ENCODE measurements at places on chromosomes 13 and 19.

DNA sequence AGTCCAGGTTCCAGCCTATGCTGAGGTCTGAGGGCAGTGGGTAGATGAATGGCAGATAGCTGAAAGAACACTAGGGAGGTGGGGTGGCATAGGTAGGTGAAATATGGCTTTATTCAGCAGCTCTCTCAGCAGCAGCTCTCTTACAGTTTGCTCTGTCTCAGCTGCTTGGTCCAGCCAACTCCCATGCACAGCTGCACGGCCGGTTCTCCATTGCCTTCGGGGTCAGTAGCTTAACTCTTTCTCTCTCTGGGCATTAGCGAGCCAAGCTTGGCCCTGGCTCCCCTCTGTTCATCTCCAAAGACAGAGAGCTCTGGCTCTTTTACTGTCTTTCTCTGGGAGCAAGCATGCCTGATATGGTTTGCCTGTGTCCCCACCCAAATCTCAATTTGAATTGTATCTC is 151.9 kb downstream of the MYO16 start:
- DNase-seq = no peak

GRCh38 chr19:14142262-14143190 is 6.1 kb upstream of the ASF1B start:
- DNase-seq = no peak

DNA sequence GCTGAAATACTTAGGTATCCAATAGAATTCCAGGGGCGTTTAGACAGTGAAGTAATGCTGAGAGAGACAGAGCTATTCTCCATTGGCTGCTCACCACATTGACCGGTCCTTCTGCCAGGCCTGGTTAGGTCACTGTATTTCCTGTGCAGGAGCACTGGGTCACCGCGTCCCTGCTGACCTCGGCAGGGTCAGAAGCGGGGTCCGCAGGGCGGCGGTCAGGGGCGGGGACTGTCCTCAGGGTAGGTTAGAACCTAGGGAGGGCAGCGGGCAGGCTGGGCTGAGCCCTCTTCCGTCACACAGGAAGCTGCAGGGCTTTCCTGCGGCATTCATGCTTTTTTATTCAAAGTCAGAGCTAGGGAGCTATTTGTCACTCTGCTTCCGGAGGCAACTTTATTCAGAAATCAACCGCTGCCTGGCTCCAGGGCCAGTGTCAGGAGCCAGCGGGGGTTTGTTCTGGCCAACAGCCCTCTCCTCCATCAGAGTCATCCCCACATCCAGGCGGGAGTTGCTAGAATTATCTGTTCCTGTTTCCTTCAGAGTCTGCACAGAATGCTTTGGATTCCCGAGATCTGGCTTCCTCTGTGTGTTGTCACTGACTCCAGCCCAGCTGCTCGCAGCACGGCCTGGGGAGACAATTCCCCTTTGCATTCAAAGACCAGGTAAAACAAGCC is 81.2 kb upstream of the WASF3 start:
- DNase-seq = no peak

- no peak for DNase-seq
Measured at GRCh38 chr13:77874406-77874805, 44.2 kb downstream of the EDNRB start.

DNA sequence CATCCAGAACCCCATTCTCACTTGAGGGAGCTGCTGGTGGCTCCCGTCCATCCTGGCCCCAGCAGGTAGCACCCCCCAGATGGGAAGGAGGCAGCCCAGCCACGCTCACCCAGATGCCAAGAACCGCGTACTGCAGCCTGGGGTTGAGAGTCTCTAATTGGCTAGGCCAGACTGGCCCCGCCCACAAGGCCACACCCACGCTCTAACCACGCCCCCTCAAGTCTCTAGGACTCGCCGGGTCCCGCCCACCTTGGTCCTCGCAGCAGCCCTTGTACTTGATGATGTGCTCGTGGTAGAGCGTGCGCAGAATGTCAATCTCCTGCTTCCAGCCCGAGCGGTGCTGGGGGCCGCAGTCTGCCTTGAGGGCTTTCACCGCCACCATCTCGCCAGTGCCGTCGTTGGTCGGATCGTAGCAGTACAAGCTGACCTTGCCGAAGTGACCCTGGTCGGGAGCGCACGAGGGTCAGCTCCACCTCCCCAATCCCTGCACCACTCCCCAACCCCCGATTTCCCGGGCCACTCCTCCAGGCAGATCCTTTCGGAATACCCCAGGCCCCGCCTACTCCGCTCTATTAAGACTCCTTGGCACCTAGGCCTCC is 14.5 kb upstream of the ICAM3 start:
- DNase-seq = peak; percentile 63

DNA sequence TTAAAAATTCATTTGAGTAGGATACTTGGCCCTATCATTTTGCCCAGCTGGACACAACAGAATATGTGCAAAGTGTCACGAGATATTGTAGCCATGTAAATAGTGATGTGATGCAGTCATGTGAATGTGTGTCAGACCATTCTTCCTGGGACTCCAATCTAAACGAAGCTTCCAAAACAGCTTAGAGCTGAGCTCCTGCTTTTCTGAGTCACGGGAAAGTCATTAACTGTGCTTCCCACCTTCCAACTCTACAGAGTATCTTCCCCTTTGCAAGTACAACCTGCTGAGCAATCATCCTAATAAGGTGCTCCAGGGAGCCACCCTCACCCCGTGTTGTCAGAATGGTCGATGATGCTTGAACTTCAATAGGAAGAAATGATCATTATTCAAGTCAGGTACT is 294.7 kb downstream of the MYO16 start:
- DNase-seq = no peak

DNA sequence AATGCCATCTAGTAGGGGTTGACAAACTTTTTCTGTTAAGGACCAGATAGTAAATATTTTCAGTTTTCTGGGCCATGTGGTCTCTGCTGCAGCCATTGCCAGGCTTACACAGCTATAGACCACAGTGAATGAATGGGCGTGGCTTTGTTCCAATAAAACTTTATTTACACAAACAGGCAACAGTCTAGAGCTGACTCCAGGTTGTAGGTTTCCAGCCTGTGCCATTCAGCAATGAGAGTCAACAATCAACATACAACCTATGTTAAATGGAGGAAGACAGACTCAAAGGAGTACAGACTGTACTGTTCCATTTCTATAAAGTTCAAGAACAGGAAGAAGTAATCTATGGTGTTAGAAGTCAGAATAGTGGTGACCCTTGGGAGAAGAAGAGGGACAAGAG is 15.2 kb upstream of the IZUMO2 start:
- no peak for DNase-seq

- no peak for DNase-seq
Measured at GRCh38 chr19:55683449-55684261, 8.6 kb downstream of the EPN1 start.

DNA sequence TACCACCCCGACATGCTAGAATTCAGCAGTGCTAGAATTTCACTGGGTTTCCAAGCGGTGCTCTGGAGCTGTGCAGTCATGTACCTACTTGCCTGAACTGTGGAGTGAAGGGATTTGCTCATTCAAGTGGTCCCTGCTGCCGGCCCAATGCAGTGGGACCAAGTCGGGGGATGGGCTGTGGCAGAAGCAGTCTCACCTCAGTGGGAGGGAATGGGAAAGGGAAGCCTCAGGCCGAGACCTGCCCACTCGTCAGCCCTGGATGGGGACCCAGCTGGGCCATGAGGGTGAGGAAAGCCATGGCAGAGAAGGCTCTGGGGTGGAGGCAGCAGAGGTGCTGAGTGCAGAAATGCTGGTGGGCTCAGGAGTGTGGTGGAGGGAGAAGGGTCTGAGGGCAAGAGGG is 14.9 kb downstream of the KLHL26 start:
- DNase-seq = no peak

DNA sequence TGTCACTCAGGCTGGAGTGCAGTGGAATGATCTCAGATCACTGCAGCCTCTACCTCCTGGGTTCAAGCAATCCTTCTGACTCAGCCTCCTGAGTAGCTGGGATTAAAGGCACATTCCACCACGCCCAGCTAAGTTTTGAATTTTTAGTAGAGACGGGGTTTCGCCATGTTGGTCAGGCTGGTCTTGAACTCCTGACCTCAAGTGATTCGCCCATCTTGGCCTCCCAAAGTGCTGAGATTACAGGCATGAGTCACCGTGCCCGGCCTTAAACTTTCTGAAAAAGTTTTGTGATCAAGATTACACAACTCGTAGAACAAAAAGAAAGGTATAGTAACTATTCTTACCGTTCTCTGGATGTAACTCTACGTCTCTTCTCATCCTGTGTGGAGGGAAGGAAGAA is 21.2 kb downstream of the DNMT1 start:
- no peak for DNase-seq

GRCh38 chr19:3612901-3613741 is 6.4 kb upstream of the TBXA2R start:
- DNase-seq = no peak

DNA sequence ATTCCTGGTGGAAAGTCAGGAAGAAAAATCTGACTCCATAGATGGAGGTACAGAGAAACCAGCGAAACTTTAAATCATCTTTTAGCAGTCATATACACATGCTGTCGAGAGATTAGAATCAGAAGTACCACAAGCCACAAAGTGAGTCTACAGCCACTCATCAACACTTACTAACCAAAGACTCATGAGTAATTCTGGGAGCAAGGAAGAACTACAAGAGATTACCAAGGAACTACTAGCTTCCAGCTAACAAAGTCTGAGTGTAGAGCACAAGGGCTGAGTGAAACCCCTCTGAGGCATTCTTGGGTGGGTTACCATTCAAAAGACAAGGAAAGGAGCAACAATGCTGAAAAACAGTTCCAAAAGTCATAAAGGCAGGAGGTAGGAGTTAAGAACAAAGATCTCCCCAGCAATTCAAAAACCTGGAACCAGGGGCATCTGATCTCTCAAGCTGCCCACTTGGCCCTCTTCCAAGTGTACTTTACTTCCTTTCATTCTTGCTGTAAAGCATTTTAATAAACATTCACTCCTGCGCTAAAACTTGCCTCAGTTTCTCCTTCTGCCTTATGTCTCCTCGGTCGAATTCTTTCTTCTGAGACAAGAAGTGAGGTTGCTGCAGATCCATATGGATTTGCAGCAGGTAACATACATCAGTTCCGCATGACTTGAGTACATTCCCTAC is 13.0 kb downstream of the RBM26 start:
- DNase-seq = no peak

- no peak for DNase-seq
Measured at GRCh38 chr13:114043421-114044053, 69.7 kb upstream of the C13orf46 start.

- DNase-seq = no peak
Measured at GRCh38 chr13:33787051-33787591, 30.8 kb upstream of the RFC3 start.

- DNase-seq = no peak
Measured at GRCh38 chr19:4969292-4969771, 419 bp downstream of the KDM4B start.

DNA sequence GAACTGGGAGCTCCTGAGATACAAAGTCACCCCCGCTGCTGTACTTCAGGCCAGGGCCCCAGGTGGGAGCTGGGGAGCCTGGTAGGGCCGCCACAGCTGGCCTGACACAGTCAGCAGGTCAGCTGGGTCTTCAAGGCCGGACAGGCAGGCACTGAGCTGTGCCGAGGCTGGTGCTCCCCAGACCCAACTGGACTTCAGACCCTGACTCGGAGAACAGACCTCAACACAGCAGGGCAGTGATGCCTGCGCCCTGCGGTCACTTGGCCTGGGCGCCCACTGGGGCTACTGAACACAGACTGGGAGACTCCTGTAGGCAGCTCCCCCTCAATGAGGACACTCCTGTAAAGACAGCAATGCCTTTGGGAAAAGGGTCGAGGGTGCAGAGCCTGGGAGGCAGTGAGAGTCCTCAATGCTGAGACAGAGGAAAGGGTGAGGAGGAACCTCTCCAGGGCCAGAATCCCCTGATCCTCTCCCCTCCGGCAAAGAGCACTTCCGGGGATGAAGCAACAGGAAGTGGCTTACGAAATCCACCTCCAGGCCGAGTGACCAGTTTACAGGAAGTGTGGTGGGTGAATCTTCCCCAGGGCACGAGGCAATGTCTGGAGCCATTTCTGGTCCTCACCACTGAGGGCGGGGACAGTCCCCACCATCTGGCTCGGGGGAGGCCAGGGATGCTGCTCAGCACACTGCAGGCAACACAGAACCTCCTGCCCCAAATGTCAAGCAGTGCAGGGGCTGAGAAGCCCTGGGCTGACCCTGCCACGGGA is 40.8 kb upstream of the ISYNA1 start:
- DNase-seq = peak; percentile 32

DNA sequence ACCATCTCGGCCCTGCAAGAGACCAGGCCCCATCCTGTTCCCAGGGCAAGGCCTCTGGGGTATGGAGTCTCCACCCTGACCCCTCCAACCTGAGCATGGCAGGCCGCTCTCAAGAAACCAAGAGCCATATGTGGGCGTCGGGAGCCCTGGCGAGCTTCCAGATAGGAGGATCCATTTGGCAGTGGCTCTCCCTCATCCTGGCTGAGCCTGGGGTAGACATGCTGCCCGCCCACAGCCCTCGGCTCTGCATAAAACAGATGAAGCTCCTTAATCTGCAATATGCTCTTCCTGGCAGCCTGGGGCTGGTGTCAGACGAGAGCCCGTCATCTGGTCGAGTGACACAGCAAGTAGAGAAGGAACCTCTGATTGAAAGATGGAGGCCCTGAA is 6.1 kb downstream of the ATP13A1 start:
- DNase-seq = no peak

DNA sequence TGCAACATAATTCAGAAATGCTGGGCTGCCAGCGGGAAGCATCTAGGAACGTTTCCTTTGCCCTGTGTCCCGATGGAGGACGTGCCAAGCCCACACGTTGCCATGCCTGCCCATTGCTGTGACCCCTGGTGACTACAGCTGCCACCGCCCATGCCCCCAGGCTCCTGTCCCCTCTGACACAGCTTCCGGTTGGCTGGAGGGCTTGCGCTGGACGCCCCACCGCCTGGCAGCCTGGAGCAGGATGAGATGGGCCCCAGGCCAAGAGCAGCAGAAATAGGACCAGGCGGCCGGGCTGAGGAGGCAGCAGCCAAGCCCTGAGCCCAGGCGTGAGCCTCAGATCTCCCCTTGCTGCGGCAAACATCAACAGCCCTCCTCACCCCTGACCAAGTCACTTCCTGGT is 125.9 kb downstream of the COL4A2 start:
- DNase-seq = no peak

GRCh38 chr13:26422036-26422435 is 135.4 kb upstream of the WASF3 start:
- DNase-seq = no peak

DNA sequence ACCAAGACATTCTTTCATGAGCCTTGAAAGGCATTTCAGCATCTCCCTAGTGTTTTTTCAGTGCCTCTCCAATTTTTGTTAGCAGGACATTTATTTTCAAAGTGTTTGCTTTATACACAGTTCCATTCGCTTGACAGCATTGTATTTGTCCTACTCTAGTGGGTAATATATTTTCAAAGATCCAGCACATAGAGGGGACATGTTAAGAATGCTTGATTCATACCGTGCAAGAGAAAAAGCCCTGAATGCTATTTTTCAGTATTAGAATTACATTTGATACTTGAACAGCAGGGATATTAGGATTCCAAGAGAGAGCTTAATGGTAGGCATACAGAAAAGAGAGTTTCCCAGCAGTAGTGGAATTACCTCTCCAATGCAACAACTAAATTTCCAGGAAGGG is 21.3 kb downstream of the ERICH6B start:
- no peak for DNase-seq
